ENCODE measurements at places on chromosomes 13 and 19.

GRCh38 chr19:49923055-49924003 lies 5.7 kb upstream of the ATF5 start:
- no peak for DNase-seq

DNA sequence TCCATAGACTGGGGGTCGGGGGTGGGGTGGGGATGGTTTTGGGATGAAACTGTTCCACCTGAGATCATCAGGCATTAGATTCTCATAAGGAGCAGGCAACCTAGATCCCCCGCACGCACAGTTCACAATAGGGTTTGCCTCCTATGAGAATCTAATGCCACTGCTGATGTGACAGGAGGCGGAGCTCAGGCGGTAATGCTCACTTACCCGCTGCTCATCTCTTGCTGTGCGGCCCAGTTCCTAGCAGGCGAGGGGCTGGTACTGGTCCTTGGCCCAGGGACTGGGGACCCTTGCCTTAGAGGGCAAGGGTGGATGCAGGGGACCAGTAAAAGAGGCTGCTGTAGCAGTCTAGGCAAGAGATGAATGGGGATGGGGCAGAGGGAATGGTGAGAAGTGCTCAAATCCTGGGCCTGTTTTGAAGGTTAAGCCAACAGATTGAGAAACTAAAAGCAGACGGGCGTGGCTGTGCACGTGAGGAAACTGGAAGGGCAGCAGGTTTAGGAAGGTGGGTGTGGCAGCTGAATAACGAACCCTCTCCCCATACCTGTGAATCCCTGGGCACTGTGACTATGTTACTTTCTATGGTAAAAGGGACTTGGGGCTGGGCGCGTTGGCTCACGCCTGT lies 1.5 kb upstream of the ERICH4 start:
- no peak for DNase-seq

- DNase-seq: no peak
These were observed 96.1 kb downstream of the FRY start for GRCh38 chr13:32127691-32128090.

GRCh38 chr13:67493835-67494234 lies 263.7 kb upstream of the PCDH9 start:
- DNase-seq: no peak

GRCh38 chr13:71876648-71877255 lies 9.7 kb upstream of the DACH1 start:
- no peak for DNase-seq
